ENCODE measurements at places on chromosomes 2 and 18. TPM values are rescaled to one million over a fixed set of nuclear protein-coding genes. Genes with fewer than 3 reads are reported as not detected.

Gene TCF23
- not detected for total RNA-seq

Gene GAL3ST2
- total RNA-seq, result 0.74 TPM

Gene UGT1A3
- total RNA-seq, result not detected

Gene IDH1
- 161 TPM for total RNA-seq

Gene FAM136A
- 20.7 TPM for total RNA-seq

Gene SIX3
- 0.49 TPM for total RNA-seq

Gene SERPINB12
- total RNA-seq, result not detected

Gene SERPINB13
- under 0.01 TPM for total RNA-seq

Gene UNC80
- total RNA-seq, result 11.8 TPM

Gene THSD7B
- total RNA-seq, result 12.3 TPM

Gene PAIP2B
- total RNA-seq, result 13.3 TPM

Gene CDH19
- 0.25 TPM for total RNA-seq

Gene TMEM163
- total RNA-seq, result 13.3 TPM

Gene STPG4
- 0.49 TPM for total RNA-seq

Gene ROCK2
- total RNA-seq, result 47.5 TPM

Gene MLPH
- total RNA-seq, result 0.98 TPM

Gene TFPI
- 19.7 TPM for total RNA-seq

Gene ARL6IP6
- total RNA-seq, result 32.2 TPM

Gene AMER3
- 26.8 TPM for total RNA-seq

Gene ABCG8
- 0.74 TPM for total RNA-seq

Gene KIAA2012
- 0.98 TPM for total RNA-seq

Gene GCG
- 0.49 TPM for total RNA-seq

Gene RBM45
- total RNA-seq, result 13.5 TPM

Gene HOXD13
- not detected for total RNA-seq

Gene ZSWIM2
- 0.49 TPM for total RNA-seq

Gene PSD4
- 3.0 TPM for total RNA-seq

Gene POTEF
- not detected for total RNA-seq

Gene AQP12B
- not detected for total RNA-seq

Gene CAPN14
- total RNA-seq, result 0.98 TPM

Gene NEU2
- not detected for total RNA-seq

Gene SPEG
- 12.3 TPM for total RNA-seq

Gene NTSR2
- total RNA-seq, result 0.25 TPM

Gene C18orf54
- 11.8 TPM for total RNA-seq

Gene LPIN1
- 25.6 TPM for total RNA-seq

Gene NCKAP5
- total RNA-seq, result 9.3 TPM

Gene TTR
- total RNA-seq, result 0.25 TPM

Gene MCFD2
- total RNA-seq, result 39.1 TPM

Gene HOXD11
- not detected for total RNA-seq

Gene SAG
- total RNA-seq, result not detected

Gene LAMA3
- total RNA-seq, result 2.5 TPM

Gene SERPINB3
- total RNA-seq, result not detected

Gene CLK1
- 168 TPM for total RNA-seq

Gene SIX2
- total RNA-seq, result 0.25 TPM
